ENCODE measurements at places on chromosomes 1 and 21.

DNA sequence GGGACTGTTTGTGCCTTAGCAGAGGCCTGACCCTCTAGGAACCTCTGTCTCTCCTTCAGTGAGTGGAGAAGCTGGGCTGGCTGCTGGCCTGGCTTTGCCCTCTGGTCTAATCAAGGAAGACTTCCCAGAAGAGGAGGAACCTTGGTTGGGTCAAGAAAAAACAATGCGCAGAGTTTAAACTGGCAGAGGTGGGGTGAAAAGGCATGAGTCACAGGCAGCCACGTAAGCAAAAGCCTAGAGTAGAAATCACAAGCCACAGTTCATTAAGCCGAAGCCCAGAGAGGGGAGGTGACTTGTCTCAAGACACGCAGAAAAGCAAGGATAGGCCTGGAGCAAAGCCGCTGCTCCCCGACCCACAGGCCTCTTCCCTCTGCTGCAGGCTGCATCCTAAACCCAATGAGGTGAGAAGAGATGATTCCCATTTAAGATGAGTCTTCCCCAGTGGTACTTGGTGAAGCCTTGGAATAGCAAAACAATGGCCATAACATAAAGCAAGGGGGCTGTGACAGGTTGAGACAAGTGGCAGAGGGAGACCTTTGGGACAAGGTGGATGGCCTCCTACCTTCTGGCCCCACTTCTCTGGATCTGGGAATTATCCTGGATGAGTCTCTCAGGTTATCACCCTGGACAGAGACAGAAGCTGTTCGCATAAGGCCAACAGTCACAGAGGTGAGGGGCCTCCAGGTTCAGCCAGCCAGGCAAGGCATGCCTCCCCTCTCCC, 7.7 kb downstream of the PDZK1IP1 start:
- peak; percentile 61 for DNase-seq

DNA sequence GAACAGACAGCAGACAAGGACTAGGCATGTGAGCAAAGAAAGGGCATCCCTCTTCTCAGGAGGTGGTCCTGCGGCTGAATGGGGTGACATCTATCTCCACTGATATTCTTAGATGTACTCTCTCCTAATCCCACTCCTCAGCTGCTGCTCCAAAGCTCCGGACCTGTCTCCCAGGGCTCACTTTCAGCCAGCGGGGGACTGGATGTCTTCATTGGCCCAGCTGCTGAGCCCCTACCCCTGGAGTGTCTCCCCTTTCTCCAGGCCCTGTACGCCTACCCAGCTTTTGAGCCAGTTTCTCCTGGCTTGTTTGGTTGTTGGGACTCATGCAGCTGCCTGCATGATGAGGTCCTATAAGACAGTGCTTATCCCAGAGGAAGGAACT, 28.8 kb upstream of the CSF1 start:
- DNase-seq = no peak

- DNase-seq = no peak
Measured at GRCh38 chr21:30577766-30578165, 12.4 kb downstream of the KRTAP22-2 start.

- no peak for DNase-seq
Measured at GRCh38 chr1:29643281-29643680, 407.0 kb downstream of the PTPRU start.

GRCh38 chr21:23699402-23699801, 1907.9 kb downstream of the MRPL39 start:
- DNase-seq = no peak
